WTC11 (cell line): ENCODE measurements at places on chromosomes 6 and 20. TPM values are rescaled to one million over a fixed set of nuclear protein-coding genes. Genes with fewer than 3 reads are reported as not detected.

Gene TMC2
- total RNA-seq: not detected in 3 replicates

Gene CDH22
- total RNA-seq: 0.13 to 0.16 TPM (median 0.16 TPM) in 3 replicates

Gene RAD21L1
- total RNA-seq: 0.62 to 0.77 TPM (median 0.73 TPM) in 3 replicates

DNA sequence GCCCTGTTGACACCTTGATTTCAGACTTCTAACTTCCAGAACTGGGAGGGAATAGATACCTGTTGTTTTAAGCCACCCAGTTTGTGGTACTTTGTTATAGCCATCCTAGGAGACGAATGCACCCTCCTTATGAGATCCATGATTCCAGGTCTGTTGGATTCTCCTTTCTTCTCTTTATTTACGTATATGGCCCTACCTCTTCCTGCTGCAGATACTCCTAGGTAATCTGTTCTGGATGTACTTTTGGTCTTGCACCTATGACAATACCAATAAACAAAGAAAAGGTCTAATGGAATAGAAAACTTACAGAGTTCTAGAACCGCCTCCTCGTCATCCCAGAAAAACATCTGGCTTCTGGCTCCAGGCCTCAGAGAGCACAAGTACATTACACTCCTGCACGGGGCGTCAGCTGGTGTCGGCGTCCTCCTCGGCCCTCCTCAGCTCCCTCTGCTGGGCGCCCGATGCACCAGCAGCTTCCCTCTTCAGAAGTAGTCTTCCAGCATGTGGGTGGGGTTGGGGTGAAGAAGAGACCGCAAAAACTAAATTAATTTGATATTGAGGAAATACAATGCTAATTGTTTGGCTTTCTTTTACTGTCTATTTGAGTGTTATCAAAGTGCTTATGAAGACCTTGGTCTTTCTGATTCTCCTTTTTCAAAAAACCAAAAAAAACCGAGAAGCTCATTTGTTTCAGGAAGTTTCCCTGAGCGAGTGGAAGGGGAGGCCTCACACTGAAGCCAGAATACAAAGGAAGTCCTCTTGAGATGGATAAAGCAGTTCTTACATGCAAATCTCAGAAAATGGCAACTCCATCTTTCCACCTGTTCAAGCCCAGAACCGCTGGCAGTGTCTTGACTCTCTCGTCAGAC is 9.7 kb upstream of the ATXN1 start:
- DNase-seq: peak; percentile 81

DNA sequence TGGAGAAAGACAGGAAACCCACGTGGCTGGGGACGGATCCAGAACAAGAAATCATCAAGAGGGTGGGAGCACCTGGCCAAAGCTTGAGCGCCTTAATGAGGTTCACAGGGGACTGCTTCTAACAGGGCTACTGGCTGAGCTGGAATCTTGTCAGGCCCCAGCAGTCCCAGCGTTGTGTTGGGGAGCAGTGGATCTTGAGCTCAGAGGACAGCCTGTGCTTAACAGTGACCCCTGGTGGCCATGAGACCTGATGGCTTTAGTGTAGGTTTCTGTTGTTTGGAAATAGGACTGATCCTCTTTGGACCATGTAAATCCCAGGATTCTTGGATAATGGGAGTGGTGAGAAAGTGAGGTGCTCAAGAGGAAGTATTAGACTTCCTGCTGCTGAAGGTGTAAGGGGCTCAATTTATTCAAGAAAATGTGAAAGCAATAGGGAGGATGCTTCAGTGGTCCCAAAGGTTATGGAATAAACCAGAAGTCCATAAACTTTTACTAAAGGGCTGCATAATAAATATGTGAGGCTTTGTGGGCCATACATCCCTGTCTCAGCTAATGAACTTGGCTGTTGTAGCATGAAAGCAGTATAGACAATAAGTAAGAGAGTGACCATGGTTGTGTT is 216.2 kb downstream of the NFATC2 start:
- DNase-seq: peak; percentile 76

DNA sequence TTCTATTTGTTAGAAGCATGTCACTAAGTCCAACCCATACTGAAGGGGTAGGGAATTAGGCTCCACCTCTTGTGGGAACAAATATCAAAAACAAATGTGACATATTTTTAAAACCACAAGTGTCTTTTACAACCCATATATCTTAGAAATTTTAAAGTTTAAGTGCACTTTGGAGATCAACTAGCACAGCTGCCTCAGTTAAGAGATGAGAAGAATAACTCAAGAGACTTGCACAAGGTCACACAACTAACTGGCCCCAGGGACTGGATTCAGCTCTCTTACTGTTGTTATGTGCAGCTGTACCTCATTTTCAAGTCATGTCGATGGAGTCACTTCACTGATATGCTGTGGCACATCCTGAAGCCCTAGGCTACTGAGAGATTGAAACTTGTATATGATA is 102.9 kb upstream of the BMP2 start:
- DNase-seq: no peak

DNA sequence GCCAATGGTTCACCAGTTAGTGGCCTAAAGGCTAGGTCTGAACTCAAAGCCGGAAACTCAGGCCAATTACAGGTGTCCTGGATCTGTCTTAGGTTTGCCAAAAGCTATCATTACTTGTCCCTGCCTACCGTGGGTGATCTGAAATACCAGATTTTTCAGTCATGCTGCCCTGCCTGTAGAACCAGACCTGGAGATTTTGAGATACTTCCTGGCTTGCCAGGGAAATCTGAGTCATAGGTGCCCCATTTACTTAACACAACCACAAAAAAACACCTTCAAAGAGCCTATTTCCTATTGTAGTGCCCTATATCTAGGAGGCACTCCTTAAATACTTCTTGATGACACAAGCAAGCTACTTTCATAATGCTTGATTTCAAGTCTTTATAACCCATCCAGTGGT is 13.9 kb upstream of the RANBP9 start:
- no peak for DNase-seq

DNA sequence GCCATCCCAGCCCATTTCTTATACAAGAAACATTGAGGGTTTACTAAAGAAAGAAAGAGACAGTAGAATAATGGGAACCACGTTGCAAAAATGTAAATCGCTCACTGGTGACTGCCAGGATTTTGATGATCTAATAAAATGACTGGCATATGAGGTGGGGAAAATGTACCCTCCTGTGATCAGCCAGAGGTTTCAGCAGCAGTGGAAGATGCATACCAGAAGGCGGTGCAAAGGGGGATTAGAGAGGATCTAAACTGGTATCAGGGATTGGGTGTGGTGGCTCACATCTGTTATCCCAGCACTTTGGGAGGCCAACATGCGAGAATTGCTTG is 60.8 kb upstream of the DDR1 start:
- DNase-seq: no peak

GRCh38 chr6:137039010-137039409 is 5.8 kb downstream of the IL20RA start:
- DNase-seq: no peak

- DNase-seq: peak; percentile 77
These were observed at the start of gene CPXM1 for GRCh38 chr20:2800521-2801285. TSS of gene CPXM1 (minus strand) at chr20:2800627. CDS start at chr20:2800572, 55 bp downstream.

- no peak for DNase-seq
These were observed 625.0 kb upstream of the MAN1A1 start for GRCh38 chr6:119974430-119975159.

DNA sequence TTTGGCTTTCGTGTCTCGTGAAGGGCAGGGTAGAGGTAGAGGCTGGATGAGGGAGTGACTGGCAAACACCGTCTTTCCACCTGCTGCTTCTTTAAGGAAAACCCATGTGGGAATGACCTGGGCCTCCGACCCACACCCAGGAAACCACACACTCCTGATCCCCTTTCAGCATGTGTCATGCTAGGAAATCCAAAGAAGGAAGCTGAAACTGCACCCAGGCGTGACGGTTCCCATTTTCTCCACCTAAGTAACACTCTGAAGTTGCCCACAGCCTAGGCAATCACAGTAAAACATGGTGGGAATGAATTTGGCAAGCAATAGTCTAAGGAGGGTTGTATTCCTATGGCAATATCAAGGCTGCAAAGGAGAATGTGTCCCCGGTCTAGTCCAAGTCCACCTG is 538.4 kb upstream of the NOX3 start:
- no peak for DNase-seq

DNA sequence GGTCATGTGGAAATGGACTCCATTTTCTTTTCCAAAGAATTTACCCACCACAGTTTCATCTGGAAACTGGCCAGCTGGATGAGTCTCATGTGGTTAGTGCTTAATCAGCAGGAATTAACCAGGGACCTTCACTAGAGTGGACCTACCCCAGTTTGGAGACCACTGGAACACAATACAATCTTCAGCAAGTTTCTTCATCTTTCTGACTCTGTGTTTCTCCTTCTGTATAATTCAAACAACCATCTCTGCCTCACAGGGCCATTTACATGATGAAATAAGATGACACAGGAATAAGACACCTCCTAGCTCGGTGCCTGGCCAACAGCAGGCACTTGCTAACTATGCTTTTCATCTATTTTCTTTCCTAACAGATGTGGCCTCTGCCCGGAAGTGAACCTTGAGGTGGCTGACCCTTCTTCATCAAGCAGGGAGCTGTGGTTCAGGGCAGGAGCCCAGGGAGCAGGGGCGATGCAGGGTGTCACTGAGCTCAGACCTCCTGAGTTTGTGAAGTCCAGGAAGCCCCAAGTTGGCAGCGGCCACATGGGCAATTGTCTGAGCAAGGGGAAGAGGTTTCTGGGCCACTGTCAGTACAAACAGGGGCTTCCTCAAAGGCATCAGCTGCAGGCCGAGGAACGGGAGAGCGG is 98.8 kb downstream of the SOD2 start:
- no peak for DNase-seq

DNA sequence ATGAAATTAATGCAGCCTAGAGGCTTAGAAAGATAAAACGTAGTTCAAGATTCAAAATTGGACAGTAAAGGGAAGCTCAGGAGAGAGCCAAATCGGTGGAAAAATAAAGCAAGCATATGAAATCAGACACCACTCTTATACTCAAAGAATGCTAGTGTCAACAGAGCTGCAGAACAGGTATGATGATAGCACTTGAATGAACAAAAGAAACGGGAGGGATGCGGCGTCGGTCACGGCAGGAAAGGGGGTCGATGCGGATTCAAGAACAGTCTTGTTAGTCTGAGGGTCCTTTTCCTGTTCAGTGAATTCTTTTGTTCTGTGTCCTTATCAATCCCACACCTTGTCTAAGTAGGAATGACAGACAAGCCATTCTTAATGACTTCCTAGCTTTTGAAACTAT is 114.4 kb downstream of the FOXC1 start:
- DNase-seq: no peak

DNA sequence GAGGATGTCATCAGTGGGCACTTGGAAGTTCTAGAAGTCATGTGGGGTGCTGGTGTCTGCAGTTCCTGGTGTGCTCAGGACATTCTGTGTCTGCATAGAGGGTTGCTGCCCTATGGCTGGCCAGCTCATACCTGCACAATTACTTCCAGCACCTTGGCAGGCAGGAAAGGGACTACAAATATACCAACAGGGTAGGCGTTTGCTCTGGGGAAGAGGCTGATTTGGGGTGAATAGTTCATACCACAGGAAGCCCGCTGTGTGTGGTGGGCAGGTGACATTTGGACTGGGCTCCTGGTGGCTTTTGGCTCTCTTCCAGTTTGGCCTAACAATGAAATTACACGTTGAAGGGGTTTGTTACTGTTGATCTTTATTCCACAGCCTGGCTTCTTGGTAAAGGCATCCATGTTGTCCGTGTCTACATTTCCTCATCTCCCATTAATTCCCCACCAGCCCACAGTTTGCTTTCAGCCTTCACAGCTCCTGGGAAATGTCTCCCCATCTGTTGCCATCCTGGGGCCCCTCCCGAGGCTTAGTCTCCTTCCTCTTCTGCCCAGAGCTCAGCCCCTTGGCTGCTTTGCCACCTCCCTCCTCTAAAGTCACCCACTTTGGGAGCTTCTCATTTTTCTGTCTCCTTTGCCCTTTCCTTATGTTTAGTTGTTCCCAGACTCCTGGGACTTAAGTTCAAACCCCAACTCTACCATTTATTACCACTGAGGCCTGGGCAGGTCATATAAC is 88.1 kb downstream of the RSPH3 start:
- DNase-seq: no peak

DNA sequence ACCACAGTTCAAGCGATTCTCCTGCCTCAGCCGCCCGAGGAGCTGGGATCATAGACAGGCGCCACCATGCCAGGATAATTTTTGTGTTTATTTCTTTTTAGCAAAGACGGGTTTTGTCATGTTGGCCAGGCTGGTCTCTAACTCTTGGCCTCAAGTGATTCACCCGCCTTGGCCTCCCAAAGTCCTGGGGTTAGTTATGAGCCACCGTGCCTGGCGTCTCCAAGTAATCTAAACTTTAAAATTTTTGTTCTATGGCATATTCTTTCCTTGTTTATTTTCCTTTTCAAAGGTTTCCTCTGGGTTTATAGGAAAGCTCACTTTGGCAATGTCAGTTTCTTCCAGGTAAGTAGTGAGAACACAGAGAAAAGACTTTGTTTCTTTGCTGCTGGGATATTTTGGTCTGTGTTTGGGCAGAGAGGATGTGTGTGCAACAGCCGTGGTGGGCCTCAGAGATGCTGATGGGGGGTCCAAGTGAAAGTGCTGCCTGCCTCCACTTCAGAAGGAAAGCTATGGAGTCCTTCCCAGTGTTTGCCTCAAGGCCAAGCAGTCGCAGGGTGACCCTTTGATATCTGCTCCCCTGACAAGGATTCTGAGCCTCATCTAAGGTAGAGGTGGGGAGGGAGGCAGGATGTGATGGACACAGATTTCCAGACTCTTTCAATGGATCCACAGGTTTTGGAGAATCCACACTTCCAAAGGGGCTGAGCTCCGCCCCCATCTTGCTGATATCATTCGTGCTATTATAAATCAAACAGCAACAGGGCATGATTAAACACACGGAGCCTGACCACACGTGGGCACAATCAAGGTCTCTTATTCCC is 2.3 kb downstream of the LRP11 start:
- DNase-seq: no peak

DNA sequence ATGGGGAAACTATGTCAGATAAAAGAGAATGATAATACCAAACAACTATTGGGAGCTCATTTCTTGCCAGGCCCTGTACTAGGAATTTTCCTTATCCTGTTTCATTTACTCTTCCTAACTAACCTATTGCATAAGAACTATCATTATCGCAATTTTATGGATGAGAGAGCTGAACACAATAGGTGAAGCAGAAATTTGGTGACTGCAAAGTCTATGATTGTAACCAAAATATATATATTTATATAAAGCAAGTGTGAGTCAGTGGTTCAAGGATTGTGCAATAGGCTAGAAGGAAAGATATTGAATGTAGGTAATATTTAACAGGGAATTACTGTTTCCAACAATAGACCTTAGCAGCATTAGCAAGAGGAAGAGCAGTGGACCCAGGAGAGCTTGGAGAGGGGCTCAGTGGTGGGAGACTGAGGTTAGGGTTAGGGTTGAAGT is 181.1 kb upstream of the TENT5A start:
- DNase-seq: no peak

- DNase-seq: no peak
These were observed 95.3 kb upstream of the MAN1A1 start for GRCh38 chr6:119444642-119445557.
